ENCODE measurements at places on chromosomes 1 and 21.
A peak's percentile ranks its signal among the peaks of the same experiment; 100 is the strongest.

GRCh38 chr1:69421286-69421685, 146.4 kb upstream of the LRRC7 start:
- DNase-seq: no peak

DNA sequence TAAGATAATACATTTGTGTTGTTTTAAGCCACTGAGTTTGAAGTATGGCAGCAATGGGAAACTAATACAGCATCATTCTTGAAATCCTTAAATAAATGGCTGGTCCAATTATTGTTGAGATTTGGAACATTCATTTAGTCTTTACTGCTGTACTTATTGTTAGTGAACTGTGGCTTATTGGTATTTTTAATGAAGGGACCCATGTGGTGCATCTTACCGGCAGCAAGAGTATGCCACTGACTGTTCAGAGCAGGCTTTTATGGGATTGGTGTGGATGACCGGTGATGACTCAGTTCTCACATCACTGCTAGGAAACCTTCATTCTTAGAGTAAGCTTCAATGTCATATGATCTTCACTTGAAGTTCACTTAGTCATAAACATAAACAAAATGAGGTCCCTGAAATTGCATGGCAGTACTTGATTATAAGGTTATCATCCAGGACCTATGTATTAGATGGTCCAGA, 31.5 kb downstream of the PRKAA2 start:
- DNase-seq: peak; percentile 17

GRCh38 chr1:115880981-115881672, 40.2 kb upstream of the NHLH2 start:
- DNase-seq: no peak

DNA sequence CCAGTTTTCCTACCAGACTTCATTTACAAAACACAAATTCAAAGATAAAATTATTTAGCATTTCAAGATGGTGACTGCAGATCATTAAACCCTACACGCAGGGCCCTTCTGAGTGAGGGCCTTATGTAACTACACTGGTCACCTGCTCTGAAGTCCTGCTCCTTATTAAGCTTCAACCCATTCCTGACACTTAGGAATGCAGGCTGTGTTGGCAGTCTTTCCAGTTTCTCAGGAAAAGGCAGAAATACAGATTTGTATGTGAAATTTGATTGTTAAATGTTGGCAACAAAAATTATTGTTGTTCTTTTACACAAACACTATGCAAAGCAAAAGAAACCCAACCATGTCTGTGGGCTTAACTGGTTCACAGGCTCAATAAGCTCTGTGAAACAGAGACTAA, 25.8 kb upstream of the BCAS2 start:
- peak; percentile 12 for DNase-seq

DNA sequence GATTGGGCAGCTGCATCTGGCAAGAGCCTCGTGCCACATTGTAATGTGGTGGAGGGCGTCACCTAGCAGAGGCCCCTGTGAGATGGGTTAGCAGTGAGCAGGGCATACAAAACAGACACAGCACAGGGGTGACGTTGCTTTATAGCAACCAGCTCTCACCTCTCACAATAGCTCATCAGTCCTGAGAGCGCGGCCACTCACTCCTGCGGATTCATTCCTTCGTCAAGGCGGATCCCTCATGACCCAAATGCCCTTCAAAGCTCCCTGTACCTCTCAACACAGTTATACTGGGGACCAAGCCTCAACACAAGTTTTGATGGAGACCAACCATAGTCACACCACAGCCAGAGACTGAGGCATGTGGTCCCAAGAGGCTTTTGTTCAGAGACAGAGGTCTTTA, 22.9 kb downstream of the SLC37A1 start:
- no peak for DNase-seq

DNA sequence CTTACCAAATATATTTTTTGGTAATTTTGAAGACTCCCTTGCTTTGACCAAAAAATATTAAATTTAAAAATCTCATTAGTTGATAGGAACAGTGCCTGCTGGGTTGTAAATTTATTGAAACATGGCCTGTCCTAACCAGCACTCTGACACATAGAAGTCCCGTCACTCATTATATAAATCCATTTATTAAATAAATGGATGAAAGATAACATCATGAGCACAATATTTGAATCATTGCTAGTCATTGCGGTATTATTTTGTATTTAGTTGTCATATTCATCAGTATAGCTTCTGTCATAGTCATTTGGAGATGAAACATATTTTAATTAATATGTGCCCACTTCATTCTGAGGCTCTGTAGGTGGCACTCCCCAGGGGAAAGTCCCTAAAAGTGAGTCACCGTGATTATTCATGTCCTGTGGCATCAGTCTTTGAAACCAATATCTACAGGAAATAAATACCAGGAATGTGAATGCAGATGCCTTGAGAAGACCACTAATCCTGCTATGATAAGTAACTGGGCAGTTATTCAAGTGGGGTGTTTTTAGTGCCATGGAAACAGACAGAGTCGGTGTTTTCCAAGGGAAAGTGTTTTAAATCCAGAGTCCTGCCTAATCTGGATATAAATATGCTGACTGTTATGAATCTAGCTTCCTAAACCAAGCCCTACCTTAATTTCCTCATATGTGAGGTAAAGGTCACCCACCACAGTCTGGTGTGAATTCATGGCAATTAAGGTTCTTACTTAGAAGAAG, 302.0 kb downstream of the DUSP10 start:
- peak; percentile 94 for DNase-seq

DNA sequence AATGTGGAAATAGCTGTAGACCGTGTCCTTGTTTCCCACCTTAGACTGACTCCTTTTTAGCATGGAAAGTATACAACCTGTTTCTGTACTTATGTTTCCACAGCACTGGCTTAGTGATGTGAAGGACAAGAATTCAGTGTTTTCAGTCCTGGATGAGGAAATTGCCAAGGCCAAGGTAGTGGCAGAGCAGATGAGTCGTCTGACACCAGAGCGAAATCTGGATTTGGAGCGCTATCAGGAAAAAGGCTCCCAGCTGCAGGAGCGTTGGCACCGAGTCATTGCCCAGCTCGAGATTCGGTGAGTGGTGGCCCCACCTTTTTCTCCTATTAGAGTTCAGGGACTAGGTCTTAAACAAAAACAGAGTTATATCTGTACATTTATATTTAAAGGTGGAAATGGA, 112.6 kb downstream of the MACF1 start:
- DNase-seq: no peak

DNA sequence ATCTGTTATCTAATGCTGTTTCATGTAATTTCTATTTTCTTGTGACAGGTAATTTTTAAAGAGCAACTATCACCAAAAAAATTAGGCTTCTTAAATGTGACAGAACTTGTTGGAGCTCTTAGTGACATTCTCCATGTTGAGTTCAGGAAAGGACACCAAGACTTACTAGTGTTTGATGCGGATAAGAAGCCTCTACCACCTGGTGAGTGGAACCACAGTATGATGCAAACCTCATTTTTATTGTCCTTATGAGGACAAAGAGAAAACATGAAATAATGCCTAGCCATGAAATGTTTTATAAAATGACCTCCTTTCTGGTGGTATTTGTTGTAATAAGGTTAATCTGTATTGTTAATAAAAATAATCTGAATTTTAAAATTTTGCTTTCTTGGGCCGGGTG, 39.1 kb downstream of the TDRD5 start:
- no peak for DNase-seq

- no peak for DNase-seq
Measured at GRCh38 chr21:41373253-41373652, 11.4 kb downstream of the MX2 start.

- DNase-seq: no peak
Measured at GRCh38 chr1:118997225-118997624, 9.1 kb upstream of the TBX15 start.

DNA sequence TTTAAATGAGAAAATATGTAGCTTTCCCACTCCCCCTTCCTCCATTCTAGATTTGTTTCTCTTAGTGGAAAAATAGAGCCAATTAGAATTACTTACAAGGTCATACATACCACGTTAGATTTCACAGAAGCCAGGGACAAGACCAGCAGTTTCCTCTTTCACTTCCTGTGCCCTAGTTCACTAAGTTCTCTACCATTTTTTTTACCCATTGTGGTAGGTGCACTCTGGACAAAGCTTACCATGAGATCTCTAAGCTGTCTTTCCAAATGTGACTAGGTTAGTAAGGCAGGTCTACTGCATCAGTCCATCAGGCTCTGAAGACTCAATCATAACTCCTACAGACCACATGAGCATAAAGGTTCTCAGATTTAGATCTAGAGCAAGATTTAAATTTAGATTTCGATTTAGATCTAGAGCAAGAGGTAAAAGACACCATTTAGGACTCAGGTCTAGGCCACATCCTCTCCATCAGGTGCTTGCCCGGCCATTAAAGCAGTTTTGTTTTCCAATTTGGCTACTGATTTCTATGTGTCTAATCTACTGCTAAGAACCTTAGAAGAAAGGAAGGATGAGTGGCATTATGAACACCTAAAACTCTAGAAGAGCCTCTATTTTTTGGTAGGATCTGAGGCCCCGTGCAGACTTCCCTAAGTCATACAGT, 235.3 kb downstream of the FAF1 start:
- DNase-seq: no peak

- no peak for DNase-seq
Measured at GRCh38 chr21:42781150-42781970, 98.0 kb downstream of the WDR4 start.

GRCh38 chr1:44721485-44722361, 9.2 kb downstream of the RNU5D-1 start:
- DNase-seq: peak; percentile 96

DNA sequence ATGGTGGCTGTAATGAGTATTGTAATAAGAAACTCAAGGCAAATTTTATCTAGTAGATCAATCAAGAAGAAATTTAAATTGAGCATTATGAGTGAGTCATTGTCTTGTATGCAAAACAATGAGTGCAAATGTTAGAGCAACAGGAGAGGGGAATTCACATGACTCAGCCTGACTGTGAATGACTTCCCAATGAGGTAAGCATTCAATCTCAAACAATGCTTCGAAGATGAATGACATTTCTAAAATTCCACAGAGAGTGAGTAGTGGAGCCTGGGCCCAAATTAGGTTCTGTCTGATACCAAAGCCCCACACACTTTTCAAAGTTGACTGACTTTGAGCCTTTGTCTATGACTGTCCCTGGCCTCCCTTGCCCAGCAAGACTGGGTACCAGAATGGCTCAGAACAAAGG, 738.0 kb downstream of the PTPRU start:
- peak; percentile 68 for DNase-seq

- peak; percentile 57 for DNase-seq
Measured at GRCh38 chr1:171913385-171913784, 72.1 kb downstream of the DNM3 start.

GRCh38 chr1:226882631-226883409, 12.4 kb downstream of the PSEN2 start:
- DNase-seq: no peak

- no peak for DNase-seq
Measured at GRCh38 chr1:165855010-165855838, 27.8 kb downstream of the UCK2 start.

GRCh38 chr1:36099681-36100341, 11.1 kb downstream of the ADPRS start:
- peak; percentile 80 for DNase-seq
